ENCODE measurements at places on chromosomes 2 and 18. TPM values are rescaled to one million over a fixed set of nuclear protein-coding genes. Genes with fewer than 3 reads are reported as not detected.

NEB gene
- 0.78 TPM for total RNA-seq

DPP4 gene
- total RNA-seq: 81.0 TPM

AMER3 gene
- not detected for total RNA-seq

CEP76 gene
- 8.6 TPM for total RNA-seq

UGT1A6 gene
- not detected for total RNA-seq

UGT1A8 gene
- not detected for total RNA-seq

CD8A gene
- not detected for total RNA-seq

ANKRD30BL gene
- not detected for total RNA-seq

FOXD4L1 gene
- 0.11 TPM for total RNA-seq

DES gene
- total RNA-seq: 1.6 TPM

CPLX4 gene
- total RNA-seq: not detected

RNU2-63P gene
- not detected for total RNA-seq

GPAT2 gene
- 0.76 TPM for total RNA-seq

Data from articular chondrocyte of knee joint (primary cell).